ENCODE measurements at places on chromosomes 3 and 15. TPM values are rescaled to one million over a fixed set of nuclear protein-coding genes. Genes with fewer than 3 reads are reported as not detected.

Gene ADCY5
- 6.8 TPM for total RNA-seq

Gene KLF13
- total RNA-seq: 20.4 TPM

Gene NECTIN3
- total RNA-seq: 39.1 TPM

Gene ADGRG7
- not detected for total RNA-seq

Gene MYO5C
- total RNA-seq: 3.7 TPM

Gene ABHD10
- total RNA-seq: 25.1 TPM

Gene SEMA3F
- 2.1 TPM for total RNA-seq

Gene GP9
- total RNA-seq: not detected

Gene ATP13A5
- total RNA-seq: not detected

Gene CPB1
- 2.1 TPM for total RNA-seq

Gene SCAMP5
- 1.6 TPM for total RNA-seq

Gene TAGLN3
- total RNA-seq: 0.52 TPM

Gene CLDN16
- under 0.01 TPM for total RNA-seq

Gene MUC4
- 0.52 TPM for total RNA-seq

Gene IQCH
- 3.1 TPM for total RNA-seq

Gene LARP6
- 7.3 TPM for total RNA-seq

Gene CAMK2N2
- total RNA-seq: not detected

Gene KNL1
- 6.3 TPM for total RNA-seq

Gene PRSS50
- total RNA-seq: not detected

Gene GPR149
- not detected for total RNA-seq

Gene ENTPD3
- 1.6 TPM for total RNA-seq

Gene SNX33
- 8.4 TPM for total RNA-seq

Gene CD96
- under 0.01 TPM for total RNA-seq

Gene CEMIP
- total RNA-seq: 0.52 TPM

Gene ERICH6
- not detected for total RNA-seq

Gene CPN2
- total RNA-seq: not detected

Gene ALPK3
- 33.4 TPM for total RNA-seq

Gene TMCO5A
- not detected for total RNA-seq

Gene TM4SF4
- not detected for total RNA-seq

Gene SPATA12
- not detected for total RNA-seq

Gene CDHR4
- not detected for total RNA-seq

Gene DHX36
- 76.7 TPM for total RNA-seq

Gene SLC24A5
- total RNA-seq: not detected

Gene SLC28A2
- total RNA-seq: not detected

Gene STRIT1
- total RNA-seq: 1.0 TPM

Gene RTP1
- total RNA-seq: not detected

Gene PLSCR4
- total RNA-seq: 21.9 TPM

Gene ITIH1
- under 0.01 TPM for total RNA-seq

Gene CACNA2D3
- total RNA-seq: 3.1 TPM

Gene NR2E3
- total RNA-seq: 1.0 TPM

All from skeletal muscle tissue (tissue), 5 donors.